ENCODE measurements at places on chromosomes 12 and 14.

DNA sequence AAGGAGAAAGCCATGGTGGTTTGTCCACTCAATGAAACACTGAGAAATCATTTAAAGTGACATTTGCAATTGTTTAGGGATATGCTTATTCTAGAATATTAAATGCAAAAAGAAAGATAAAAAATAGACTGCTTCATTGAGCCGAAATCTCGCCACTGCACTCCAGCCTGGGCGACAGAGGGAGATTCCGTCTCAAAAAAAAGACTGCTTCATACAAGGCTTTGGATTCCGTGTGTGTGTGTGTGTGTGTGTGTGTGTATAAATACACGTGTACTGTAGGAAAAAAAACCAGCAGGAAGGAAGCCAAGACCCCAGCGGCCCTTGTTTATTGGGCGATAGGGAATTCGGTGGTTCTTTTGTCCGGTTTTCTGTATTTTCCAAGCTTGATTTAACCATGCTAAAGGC lies 3.2 kb upstream of the ZNF839 start:
- peaks cover 55% of the 10 kb centered on the region for H3K4me1 ChIP-seq
- DNase-seq: no peak
- peak overlapping the region; percentile 97 for H3K27ac ChIP-seq

- H3K4me1 ChIP-seq: peaks cover 17% of the 10 kb centered on the region
- H3K27me3 ChIP-seq: no peaks in the 10 kb centered on the region
- no peak for DNase-seq
Measured at GRCh38 chr12:90036637-90037036, 328.0 kb upstream of the ATP2B1 start.

DNA sequence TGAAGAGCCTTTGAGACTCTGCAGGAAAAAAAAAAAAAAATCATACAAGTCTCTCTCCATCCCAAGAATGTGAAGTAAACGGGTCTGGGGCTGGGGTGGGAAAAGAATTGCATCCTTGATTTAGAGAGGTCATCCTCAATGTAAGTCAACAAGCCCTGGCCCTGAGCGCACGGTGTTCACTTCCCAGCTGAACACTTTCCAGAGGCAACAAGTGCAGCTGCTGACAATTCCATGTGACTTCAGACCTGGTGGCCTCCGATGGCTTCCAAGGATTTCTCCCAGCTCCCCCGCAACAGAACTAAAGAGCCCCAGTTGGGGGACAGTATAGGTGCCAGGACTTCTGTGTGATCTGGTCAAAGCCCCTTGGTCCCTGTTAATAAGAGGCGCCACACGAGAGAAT lies 2.4 kb downstream of the RILPL1 start:
- peaks cover 6% of the 10 kb centered on the region for H3K36me3 ChIP-seq
- peaks cover 7% of the 10 kb centered on the region for H3K4me1 ChIP-seq
- no peaks in the 10 kb centered on the region for H3K27me3 ChIP-seq
- no peak for DNase-seq
- no peak overlapping the region for H3K4me3 ChIP-seq

- H3K4me3 ChIP-seq: no peak overlapping the region
- H3K4me1 ChIP-seq: no peaks in the 10 kb centered on the region
- no peak overlapping the region for H3K27ac ChIP-seq
- DNase-seq: no peak
Measured at GRCh38 chr12:127779301-127780045, 487.5 kb upstream of the TMEM132C start.

- no peak overlapping the region for H3K4me3 ChIP-seq
- no peaks in the 10 kb centered on the region for H3K36me3 ChIP-seq
- no peak for DNase-seq
- peaks cover 2% of the 10 kb centered on the region for H3K27me3 ChIP-seq
- H3K4me1 ChIP-seq: no peaks in the 10 kb centered on the region
- H3K27ac ChIP-seq: no peak overlapping the region
Measured at GRCh38 chr12:82818271-82819035, 131.7 kb downstream of the TMTC2 start.

- no peaks in the 10 kb centered on the region for H3K36me3 ChIP-seq
- no peaks in the 10 kb centered on the region for H3K27me3 ChIP-seq
- no peak overlapping the region for H3K27ac ChIP-seq
- DNase-seq: no peak
- peaks cover 46% of the 10 kb centered on the region for H3K4me1 ChIP-seq
Measured at GRCh38 chr12:100273782-100274181, 6.8 kb downstream of the SCYL2 start.

DNA sequence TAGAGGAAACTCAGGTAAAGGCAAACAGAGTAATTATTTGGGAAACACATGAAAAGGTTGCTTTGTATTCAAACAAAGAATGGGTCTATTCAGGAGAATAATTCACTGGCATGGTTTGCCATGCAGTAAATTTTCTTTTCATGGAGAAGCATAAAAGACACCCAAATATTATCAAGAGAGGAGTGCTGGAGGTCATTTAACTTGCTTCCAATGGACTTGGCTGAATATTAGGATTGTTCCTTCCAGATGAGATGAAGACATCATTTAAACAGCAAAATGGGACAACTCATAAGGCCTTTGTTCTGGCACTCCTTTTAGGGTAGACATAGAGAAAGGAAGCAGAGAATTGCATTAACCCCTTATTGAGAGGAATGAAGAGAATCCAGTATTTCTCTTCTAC lies 38.7 kb downstream of the WIF1 start:
- H3K36me3 ChIP-seq: no peaks in the 10 kb centered on the region
- H3K27me3 ChIP-seq: peaks cover 13% of the 10 kb centered on the region
- no peak for DNase-seq
- no peak overlapping the region for H3K27ac ChIP-seq
- no peaks in the 10 kb centered on the region for H3K4me1 ChIP-seq

DNA sequence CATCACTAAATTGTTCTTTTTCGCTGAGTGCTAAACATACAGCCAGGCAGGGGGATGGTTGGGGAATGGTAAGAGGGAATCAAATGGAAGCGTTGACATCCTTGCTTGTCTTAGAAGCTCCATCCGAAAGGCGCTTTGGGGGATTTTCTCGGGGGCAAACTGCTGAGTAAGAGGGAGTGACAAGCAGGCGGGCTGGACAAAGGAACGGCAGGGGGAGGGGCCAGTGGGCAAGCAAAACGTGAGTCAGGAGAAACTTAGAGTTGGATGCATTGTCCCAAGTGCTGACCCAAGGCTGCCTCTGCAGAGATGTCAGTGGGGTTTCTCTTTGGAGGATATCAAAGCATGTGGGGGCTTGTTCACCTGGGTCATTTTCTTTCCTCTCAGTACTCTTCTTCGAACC lies 480.5 kb downstream of the VRK1 start:
- H3K4me1 ChIP-seq: peaks cover 15% of the 10 kb centered on the region
- no peak overlapping the region for H3K27ac ChIP-seq
- no peaks in the 10 kb centered on the region for H3K36me3 ChIP-seq
- H3K27me3 ChIP-seq: peaks cover 12% of the 10 kb centered on the region
- DNase-seq: no peak

DNA sequence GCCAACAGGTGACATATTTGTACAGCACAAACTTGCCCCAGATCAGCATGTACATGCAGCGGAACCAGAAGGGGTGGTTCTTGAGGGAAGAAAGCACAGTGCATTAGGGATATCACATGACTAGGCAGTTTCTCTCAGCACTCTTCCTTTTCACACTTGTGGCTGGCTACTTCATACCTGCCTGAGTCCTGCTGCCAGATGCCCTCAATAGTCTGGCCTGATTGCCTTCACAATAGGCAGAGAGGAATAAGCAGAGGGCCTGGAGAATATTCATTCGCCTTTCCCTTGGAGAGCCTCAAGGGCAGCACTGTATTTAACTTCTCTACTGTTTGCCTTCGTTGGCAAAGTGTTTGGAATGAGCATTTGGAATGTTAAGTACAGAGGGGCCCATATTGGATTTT lies 7.9 kb downstream of the EMG1 start:
- peaks cover 5% of the 10 kb centered on the region for H3K4me1 ChIP-seq
- no peak overlapping the region for H3K27ac ChIP-seq
- DNase-seq: no peak
- H3K27me3 ChIP-seq: no peaks in the 10 kb centered on the region
- no peak overlapping the region for H3K4me3 ChIP-seq
- peaks cover 25% of the 10 kb centered on the region for H3K36me3 ChIP-seq

DNA sequence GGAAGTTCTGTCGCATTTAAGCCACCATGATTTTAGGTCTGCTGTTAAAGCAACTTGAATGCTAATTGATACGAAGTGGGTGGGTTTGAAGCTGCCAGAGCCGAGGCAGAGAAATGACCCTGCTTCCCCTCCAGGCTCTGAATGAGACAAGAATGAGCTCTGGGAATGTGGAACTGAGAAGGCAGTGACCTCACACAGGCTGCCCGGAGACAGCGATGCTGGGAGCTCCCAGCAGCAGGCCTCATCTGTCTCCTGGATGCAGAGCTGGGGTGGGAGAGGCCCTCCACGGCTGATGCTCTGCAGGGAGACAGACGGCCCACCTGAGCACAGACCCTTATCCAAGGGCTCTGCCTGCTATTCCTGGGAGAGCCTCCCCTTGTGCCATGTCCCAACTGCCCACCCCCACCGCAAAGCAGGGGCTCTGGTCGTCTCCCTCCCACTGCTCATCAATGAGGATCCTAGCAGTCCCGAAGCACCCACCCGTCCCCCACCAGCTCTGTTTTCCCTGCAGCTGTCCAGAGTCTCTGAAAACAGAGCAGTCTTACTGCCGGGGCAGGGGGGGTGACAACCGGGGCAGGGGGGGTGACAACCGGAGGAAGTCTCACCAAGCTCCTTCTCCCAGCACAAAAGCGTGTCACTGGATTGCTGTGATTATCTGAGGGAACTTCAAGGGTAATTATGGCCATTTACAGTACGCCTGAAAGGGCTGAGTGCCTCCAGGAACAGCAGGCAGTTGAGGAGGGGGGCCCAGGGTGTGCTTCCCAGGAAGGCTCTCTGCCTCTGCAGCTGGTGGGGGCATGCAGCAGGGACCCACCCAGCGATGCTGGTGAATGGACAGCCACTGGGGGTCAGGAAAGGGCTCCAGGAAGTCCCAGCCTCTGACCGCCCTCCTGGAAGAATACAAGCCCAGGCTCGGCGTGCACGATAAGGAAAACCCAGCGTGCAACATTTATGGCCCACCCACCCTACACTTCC lies 67.8 kb downstream of the CHGA start:
- no peak overlapping the region for H3K4me3 ChIP-seq
- H3K36me3 ChIP-seq: no peaks in the 10 kb centered on the region
- no peak for DNase-seq
- peaks cover 10% of the 10 kb centered on the region for H3K4me1 ChIP-seq
- no peak overlapping the region for H3K27ac ChIP-seq

DNA sequence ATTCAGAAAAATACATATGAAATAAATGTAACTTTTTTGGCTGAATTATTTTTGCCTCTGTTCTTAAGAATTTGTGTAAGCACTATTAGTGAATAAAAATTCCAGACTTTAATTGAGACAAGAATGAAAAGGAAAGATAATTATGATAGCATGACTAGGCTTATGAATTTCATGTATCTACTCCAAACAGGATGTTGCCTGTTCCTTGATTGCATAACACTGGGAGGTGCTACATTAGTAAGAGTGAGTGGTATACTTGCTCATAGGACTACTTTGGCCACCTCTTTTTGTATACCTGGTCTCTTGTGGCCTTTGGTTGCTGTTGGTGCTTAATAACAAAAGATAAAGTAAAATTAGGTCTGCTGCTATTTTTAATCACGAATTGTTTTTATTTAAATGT lies 112.8 kb downstream of the NAV3 start:
- DNase-seq: no peak
- H3K27ac ChIP-seq: no peak overlapping the region
- no peaks in the 10 kb centered on the region for H3K36me3 ChIP-seq
- no peaks in the 10 kb centered on the region for H3K27me3 ChIP-seq

DNA sequence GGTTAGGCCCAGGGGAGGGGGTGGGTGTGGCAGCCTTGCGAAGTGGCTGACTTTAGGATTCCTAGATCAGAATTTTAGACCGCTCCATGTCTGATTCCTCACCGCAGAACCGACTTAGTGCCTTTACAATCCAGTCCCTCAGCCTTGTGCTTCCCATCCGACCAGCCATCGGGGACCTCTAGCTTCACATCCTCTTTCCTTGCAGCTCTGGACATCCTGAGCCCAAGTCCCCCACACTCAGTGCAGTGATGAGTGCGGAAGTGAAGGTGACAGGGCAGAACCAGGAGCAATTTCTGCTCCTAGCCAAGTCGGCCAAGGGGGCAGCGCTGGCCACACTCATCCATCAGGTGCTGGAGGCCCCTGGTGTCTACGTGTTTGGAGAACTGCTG lies 557 bp downstream of the COPS7A start:
- peak overlapping the region; percentile 92 for H3K4me3 ChIP-seq
- no peak for DNase-seq
- H3K36me3 ChIP-seq: peaks cover 12% of the 10 kb centered on the region
- peaks cover 33% of the 10 kb centered on the region for H3K4me1 ChIP-seq
- H3K27ac ChIP-seq: peak overlapping the region; percentile 99

- H3K27ac ChIP-seq: no peak overlapping the region
- peaks cover 18% of the 10 kb centered on the region for H3K27me3 ChIP-seq
- peaks cover 19% of the 10 kb centered on the region for H3K4me1 ChIP-seq
- no peaks in the 10 kb centered on the region for H3K36me3 ChIP-seq
Measured at GRCh38 chr12:39442831-39443080, 164 bp downstream of the KIF21A start.

DNA sequence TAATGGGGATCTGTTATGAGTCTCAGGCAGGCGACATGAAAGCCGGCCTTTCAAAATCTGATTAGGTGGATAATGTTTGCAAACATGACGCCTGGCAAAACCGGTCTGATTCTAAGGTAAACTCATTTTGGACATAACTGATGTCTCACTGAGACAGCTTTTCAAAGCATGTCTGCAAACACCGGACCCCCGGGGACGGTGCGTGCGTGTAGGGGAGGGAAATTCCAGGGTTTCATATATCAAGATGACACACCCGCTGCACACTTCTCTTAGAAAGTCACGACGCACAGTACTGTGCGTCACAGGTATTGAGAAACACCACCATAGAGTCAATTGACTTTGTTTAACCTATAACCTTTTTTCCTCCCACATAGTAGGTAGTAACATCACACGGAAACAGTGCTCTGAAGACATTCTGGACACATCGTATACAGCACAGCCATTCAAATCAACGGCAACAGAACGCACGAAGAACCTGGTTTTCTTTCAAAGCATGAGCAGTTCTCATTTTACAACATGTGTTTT lies 43.9 kb upstream of the TESC start:
- H3K4me3 ChIP-seq: no peak overlapping the region
- no peak for DNase-seq
- H3K27me3 ChIP-seq: peaks cover 2% of the 10 kb centered on the region
- peaks cover 3% of the 10 kb centered on the region for H3K4me1 ChIP-seq
- H3K36me3 ChIP-seq: peaks cover 13% of the 10 kb centered on the region
- H3K27ac ChIP-seq: no peak overlapping the region

- DNase-seq: no peak
- peaks cover 7% of the 10 kb centered on the region for H3K36me3 ChIP-seq
- peaks cover 2% of the 10 kb centered on the region for H3K27me3 ChIP-seq
- no peaks in the 10 kb centered on the region for H3K4me1 ChIP-seq
- no peak overlapping the region for H3K27ac ChIP-seq
- no peak overlapping the region for H3K4me3 ChIP-seq
Measured at GRCh38 chr12:47731723-47732122, 6.4 kb upstream of the ENDOU start.

- peaks cover 11% of the 10 kb centered on the region for H3K27me3 ChIP-seq
- peak overlapping the region; percentile 96 for H3K4me3 ChIP-seq
- H3K27ac ChIP-seq: peak overlapping the region; percentile 93
Measured at GRCh38 chr12:56105609-56105902, 1.2 kb downstream of the PA2G4 start.

GRCh38 chr12:117068492-117068891 lies 30.7 kb downstream of the TESC start:
- H3K36me3 ChIP-seq: no peaks in the 10 kb centered on the region
- peaks cover 2% of the 10 kb centered on the region for H3K27me3 ChIP-seq
- peaks cover 77% of the 10 kb centered on the region for H3K4me1 ChIP-seq
- H3K4me3 ChIP-seq: no peak overlapping the region
- H3K27ac ChIP-seq: no peak overlapping the region

Measured in immature natural killer cell (primary cell).